ENCODE measurements at places on chromosomes 13 and 19. TPM values are rescaled to one million over a fixed set of nuclear protein-coding genes. Genes with fewer than 3 reads are reported as not detected.

DNA sequence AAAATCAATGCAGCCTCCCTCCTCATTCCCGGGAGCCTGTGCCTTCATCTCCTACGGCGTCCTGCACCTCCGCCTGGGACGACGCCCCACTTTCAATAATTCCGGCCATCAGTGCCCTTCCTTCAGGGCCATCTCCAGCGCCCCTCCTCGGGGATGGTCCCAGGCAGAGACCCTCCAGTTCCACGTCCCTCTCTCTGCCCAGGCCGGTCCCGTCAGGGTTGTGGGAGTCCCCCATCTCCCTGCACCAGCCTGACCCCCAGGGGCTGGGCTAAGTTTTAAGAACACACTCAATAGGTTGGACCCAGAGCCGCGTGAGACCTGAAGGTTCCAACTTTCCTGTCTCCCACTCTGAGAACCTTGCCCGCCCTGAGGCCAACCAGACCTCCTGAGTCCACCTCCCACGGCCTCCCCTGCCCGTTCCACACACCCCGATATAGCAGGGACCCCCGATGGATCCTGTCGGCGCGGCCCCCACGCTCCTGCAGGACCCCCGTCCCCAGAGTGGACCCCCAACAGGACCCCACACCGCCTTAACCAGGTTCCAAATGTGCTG lies 646 bp downstream of the TMEM161A start:
- peak; percentile 34 for DNase-seq

The HCN2 gene
- polyA plus RNA-seq = 0.46 TPM

The GPC6 gene
- polyA plus RNA-seq = 7.9 TPM

The GDF15 gene
- polyA plus RNA-seq = 1.1 TPM

- DNase-seq = no peak
Observed at GRCh38 chr13:29763436-29764180, 86.8 kb downstream of the UBL3 start.

DNA sequence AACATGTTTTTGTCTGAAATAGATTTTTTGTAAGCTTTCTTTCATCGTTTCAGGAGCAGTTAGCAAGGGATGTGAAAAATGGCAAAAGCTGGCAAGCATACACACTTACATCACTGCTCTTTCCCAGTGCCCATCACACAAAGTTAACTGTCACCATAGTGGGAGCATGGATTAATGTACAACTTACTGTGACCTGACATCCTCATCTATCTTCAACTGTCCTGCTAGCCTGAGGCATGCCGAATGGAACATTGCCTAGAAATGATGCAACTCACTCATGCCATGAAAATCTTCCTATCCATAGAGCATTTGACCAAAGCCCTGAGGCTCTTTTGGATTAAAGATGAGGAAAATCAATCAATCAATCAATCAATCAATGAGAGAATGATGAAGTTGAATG lies 491.7 kb upstream of the SLC10A2 start:
- DNase-seq = no peak

GRCh38 chr13:77372275-77372674 lies 45.4 kb upstream of the MYCBP2 start:
- DNase-seq = no peak
